ENCODE measurements at places on chromosomes 1 and 21.

DNA sequence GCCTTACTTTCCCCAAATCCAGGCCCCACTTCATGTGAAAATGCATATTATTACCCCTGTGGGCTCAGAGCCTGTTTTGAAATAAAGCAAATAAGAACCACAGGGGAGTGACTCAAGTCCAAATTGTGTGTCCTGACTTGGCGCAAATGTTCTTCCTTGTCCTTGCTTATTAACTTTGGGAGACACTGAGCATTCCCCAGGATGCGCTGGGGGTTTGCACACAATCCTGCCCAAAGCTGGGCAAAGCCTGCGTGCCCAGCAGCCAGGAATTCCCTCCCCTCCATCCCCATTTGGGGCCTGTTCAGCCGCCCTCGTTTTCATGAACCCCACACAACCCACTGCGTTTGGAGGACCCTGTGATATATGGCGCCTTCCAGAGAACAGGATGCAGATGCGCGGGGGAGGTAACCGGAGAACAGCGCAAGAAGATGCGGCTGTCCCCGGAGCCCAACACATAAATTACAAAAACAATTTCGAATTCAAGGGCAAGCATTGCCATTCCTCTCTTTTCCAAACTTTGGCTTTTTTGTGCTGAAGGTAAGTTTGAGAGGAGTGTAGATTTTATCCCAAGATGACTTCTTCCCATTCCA, 42.4 kb upstream of the CLDN14 start:
- no peak for DNase-seq

DNA sequence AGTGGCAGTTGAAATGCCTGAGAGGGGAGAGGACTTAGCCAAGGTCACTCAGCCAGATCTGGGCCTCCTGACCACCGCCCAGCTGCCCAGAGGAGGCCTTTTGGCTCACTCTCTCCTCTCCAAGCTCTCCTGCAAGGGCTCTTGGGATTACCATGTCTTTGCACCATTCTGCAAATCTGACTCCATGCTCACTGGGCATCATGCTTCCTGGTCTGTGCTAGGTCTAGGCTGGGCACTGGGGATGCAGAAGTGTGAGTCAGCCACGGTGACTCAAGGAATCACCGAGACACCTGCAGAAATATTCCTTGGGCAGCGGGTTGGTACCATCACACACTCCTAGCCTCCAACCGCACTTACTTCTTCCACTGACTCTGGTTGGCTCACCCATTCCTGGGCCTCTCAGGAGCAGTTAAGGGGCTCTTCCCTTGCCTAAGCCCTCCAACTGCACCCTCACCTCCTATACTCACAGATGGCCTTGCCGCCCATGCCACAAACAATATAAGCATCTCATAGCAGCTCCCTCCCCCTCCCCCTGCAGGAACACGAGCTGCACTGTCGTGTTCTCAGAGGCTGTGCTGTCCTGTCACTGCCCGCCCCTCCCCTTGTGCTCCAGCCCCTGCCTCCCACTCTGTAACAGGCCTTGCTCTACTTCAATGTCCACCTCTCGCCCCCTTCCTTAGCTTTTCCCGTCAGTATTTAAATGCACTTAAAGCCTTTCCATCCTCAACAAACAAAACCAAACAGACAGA, 34.8 kb downstream of the CDCP2 start:
- no peak for DNase-seq

GRCh38 chr1:26826261-26827105, at the start of gene ZDHHC18:
TSS of gene ZDHHC18 (plus strand) at chr1:26826688. CDS start at chr1:26826805, 117 bp downstream.
- peak; percentile 63 for DNase-seq

- DNase-seq, result no peak
These were observed 70.8 kb upstream of the SIM2 start for GRCh38 chr21:36628106-36628505.

DNA sequence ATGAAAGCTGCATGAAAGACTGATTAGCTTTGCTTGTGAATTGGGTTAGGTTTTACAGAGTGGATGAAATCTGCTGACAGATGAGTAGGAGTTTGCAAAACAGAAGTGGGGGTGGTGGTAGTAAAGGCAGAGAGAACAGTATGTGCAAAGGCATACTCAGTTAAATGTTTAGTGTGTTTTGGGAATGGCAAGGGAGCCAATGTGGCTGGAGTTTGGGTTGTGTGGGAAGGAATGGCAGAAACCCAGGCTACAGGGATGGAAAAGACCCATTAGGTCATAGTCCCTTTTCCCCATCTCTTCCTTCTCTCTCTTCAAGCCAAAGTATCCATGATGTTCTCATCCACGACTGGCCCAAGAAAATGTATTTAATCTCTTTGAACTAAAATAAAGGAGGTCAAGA, 362.2 kb upstream of the LYPLAL1 start:
- DNase-seq, result no peak

- DNase-seq, result no peak
These were observed 39.5 kb downstream of the PDPN start for GRCh38 chr1:13623021-13623637.

DNA sequence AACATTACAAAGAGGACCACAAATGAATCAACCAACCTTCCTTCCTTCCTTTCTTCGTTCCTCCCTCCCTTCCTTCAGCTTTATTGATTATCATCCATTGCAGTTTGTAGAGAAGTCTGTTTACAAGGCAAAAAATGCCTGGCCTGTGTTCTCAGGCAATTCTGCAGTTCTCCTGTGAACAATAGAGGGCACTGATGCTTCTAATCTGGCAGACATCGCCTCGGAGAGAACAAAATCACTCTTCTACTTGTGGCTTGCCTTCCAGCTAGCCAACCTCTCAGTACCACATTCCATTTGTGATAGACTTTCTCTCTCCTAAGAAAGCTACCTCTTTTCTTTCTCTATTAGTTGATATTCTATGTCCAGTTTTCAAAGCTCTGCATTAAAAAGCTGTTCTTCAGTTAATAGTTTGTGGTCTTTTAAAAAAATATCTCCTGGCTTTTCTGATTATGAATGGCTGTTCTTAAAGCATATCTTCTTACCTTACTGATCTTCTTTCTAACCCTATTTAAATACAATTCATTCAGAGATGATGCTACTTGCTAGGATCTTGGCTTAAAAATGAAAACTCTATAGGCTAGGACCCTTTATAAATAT, 26.9 kb upstream of the ESRRG start:
- DNase-seq, result peak; percentile 46

DNA sequence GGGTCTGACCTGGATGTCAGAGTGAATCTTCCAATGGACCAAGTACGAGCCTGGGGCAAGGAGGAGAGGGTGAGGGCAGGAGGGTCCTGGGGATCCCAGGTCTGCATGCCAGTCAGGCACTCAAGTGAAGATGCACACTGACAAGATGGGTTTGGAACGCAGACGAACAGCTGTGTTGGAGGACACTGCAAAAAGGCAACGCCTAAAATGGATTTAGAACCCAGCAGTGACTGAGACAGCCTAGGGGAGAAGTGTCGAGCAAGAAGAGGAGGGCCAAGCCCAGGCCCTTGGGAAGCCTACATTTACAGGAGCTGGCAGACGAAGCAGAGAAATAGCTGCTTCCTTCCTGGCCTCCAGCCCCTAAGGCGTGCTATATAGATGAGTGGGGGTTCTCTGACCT, 25.8 kb downstream of the NOL9 start:
- no peak for DNase-seq

GRCh38 chr21:15964236-15964855, 234.6 kb downstream of the USP25 start:
- no peak for DNase-seq

DNA sequence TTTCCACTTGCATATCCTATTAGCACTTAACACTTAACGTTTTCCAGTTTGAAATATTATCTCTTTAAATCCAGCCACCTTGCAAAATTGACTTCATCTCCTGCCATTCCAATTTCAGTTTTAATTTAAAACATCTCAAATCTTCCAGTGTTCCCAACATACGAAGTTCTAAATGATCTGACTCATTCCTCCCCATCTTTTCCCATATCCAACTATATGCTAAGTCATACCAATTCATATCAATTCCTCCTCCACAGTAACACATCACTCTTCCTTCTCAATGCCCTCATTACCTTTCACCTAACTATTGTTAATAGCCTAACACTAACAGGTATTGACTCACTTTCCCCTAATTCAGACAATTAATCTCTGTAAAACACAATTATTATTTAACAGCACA, 2.8 kb downstream of the PSMA5 start:
- no peak for DNase-seq

DNA sequence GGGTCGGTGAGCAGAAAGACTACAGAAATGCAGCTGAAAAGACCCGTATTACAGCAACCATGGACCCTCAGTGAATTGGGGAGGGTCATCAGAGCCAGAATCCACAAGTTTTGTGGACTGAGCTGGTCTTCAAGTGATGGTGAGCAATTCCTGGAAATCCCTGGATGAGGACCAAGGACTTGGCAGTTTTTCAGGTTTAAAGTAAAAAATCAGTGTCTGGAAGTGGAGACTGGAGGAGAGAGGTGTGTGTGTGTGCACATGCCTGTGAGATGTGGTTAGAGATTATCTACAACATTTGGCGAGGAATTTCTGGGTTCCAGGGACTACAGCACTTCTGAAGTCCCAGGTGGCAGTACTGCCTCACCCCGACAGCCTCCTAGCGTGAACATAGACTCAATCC, 56.4 kb downstream of the KIRREL1 start:
- no peak for DNase-seq

DNA sequence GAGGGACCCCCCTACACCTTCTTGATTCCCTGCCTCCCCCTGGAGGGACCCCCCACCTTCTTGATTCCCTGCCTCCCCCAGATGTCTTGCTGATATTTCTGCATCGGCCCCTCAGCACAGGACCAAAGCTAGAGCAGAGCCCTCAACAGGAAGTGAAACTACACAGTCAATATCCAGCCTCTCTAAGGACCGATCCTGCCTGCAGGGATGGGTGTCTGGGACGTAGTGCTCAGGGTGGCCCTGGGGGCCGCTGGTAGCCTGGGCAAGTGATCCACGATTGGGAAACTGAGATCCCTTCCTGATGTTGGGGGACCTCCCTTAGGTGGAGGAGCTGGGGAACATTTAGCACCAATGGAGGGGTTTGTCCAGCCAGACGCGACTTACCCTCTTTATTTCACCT, 3.9 kb upstream of the LEFTY2 start:
- no peak for DNase-seq

- no peak for DNase-seq
These were observed 1493.7 kb downstream of the AMY1C start for GRCh38 chr1:105243411-105243810.

GRCh38 chr1:47280142-47280541, 33.8 kb downstream of the STIL start:
- no peak for DNase-seq

DNA sequence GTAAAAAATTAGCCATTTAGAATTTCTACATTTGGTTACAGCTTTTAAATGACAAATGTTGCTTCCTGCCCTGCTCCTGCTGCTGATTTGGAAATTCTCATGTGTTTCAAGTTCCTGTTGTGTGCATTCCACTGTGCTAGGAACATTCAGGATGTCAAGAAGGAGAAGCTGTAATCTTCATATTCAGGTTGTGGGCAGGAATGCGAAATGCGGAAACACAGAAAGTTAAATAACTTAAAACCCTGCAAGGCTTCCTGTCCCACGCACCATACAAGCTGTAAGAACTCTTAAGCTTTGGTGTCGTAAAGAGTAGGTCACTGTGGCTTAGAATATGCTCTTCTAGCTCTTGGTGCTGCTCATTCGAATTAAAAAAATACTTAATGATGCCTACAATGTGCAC, 52.6 kb downstream of the S100B start:
- no peak for DNase-seq

GRCh38 chr1:174976436-174977108, 23.2 kb upstream of the CACYBP start:
- DNase-seq, result no peak

Measured in neuronal stem cell (in vitro differentiated cells).